ENCODE measurements at places on chromosomes 1 and 21.

DNA sequence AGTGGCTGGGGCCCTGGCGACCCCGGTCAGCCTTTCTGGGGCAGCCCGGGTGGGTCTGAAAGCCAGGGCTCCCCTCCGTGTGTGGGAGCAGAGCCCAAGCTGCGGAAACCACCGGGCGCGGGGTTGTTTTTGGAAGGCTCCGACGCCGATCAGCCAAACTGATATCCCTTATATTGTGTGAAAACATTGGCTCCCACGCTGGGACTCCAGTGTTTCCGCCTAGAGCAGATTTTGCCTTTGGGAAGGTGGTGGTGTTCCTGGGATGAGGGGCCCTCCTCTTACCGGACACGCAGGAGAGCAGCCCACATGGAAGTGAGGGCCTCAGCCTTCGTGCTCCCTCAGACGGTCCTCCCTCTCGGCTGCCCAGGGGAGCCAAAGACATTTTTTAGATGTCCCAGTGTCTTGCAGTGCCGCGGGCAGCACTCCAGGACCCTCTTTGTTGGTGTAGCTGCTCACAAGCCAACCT, 54.3 kb downstream of the NGF start:
- no peak for DNase-seq

- no peak for DNase-seq
Observed at GRCh38 chr1:9809100-9809510, 14.7 kb downstream of the CLSTN1 start.

DNA sequence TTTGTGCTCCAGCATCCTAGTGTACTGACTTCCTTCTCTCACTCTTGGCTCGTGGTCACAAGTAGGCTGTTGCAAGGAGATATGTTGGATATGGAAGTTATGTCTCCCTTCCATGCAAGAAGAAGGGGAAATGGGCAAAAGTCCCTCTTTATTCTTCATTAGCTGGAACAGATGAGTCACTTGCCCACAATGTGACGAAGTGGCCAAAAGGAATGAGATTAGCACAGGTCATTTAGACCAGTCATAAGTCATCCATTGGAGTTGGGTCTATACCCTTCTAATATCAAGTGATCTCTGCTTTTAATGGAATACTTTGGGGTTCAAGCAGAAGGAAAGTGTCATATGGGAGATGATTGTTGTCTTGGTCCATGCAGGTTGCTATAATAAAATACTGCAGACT, 91.2 kb upstream of the NGF start:
- no peak for DNase-seq

DNA sequence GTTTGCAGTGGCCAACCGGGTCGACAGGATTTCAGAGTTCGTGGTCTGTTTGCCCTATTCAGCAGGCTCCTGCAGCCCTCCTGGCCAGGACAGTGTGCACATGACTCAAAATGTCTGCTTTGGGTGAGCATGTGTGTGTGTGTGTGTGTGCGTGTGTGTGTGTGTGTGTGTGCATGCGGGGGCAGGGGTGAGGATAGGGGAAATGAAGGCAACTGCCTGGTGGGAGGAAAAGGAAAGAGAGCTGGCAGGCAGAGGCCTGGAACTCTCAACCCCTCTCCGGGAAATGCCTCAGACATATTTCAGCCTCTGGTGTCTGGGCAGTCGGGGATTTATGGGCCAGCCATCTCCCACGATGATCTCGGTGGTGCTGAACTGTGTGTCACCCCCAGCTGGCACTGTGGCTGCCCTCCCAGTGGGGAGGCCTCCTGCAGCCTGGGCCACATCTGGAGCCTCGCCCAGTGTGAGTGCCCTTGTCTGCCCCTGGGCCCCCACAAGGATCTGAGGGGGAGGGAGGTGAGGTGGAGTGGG, 15.2 kb downstream of the CDCP2 start:
- no peak for DNase-seq

DNA sequence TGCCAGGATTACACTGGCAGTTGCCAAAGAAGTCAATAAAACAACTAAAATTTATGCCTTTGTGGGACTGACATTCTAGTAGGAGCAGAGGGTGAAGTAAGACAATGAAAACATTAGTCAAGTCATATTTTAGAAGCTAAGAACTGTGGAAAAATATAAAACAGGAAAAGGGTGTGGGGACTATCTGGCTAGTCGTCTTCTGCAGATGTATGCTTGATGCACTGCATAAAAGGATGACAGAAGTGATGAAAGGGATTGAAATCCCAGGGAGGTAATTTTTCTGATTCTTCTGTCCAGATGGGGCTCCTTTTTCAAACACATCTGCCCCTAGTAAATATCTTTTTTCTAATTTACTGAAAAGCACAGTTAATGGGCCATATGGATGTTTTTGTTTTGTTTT, 706.3 kb downstream of the ADGRL2 start:
- DNase-seq: no peak

DNA sequence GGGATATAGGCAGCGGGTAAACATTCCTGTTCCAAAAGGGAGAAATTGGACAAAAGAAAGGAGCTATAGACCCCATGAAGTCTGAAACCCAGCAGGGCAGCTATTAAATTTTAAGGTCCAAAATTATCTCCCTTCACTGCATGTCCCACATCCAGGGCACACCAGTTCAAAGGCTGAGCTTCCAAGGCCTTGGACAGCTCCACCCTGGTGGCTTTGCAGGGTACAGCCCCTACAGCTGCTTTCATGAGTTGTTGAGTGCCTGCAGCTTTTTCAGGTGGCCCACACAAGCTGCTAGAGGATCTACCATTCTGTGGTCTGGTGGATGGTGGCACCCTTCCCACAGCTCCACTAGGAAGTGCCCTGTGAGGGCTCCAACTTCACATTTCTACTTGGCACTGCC, 662.5 kb upstream of the PKN2 start:
- no peak for DNase-seq

GRCh38 chr1:162035241-162035640, 11.6 kb upstream of the OLFML2B start:
- DNase-seq: no peak

- no peak for DNase-seq
Observed at GRCh38 chr1:212139526-212140135, 104.1 kb downstream of the DTL start.

DNA sequence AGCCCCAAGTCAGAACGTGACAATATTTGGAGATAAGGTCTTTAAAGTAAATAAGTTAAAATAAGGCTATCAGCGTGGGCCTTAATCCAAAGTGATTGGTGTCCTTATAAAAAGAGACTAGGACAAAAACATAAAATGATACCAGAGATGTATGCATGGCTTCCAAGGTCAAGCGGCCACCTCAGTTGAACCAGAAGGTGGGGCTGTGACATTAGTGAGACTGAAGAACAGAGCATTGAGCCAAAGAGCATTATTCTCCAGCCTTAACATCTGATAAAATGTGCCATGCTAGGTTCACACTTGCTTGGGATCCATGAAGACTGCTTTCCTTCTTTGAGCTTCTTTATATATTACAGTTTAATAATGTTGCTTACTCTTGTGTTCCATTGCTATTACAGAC, 554.6 kb downstream of the PLA2G4A start:
- DNase-seq: no peak

GRCh38 chr1:232328486-232329102, 301.3 kb downstream of the SIPA1L2 start:
- no peak for DNase-seq

DNA sequence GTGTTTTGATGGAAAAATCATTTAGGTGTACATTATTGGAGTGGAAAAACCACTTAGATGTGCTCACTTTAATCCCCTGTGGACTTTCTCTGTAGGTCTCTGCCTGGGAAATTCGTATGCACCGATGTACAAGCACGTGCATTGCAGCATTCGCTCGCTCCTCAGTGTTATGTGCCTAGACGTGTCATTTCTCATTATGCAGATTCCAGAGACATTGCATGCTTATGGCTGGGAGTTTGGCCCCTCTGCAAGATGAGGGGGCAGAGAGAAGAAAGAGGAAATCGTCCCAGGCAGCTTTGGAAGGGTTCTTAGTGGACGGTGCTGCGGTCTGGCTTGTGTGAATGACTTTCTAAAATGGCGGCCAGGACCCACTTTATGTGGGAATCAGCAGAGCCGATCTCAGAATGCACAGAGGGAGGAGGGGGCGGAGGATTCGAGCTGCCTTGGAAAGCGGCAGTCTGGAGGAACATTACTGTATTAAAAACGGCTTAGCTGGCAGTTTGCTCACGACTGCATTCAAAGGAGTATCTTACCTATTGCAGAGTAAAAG, 2.3 kb downstream of the SPEN start:
- peak; percentile 40 for DNase-seq

DNA sequence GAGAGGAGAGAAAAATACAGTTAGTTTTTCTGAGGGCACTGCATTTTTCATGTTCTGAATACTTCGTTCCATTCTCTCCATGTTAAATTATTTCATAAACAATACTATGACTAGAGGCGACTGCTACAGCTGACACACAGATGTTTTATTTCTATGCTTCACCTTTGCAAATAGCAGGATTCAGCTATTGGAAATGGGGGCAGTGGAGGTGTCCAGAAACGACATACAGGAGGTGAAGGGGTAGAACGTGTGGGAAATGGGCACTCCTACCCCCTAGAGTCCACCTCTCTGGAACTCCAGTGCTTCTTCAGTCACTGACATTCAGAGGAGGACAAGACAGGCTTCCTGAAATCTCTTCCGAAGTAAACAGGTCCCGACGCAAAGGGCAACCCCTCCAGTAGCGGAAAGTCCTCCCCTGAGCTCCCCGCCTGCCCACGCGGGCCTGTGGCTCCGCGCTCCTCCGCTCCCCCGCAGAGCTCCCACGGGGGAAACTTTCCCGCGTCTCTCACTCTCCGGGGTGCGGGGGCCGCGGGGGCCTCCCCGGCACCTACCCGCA, 480 bp downstream of the DPYD start:
- no peak for DNase-seq

- no peak for DNase-seq
Observed at GRCh38 chr1:101181930-101182329, 54.9 kb upstream of the S1PR1 start.

GRCh38 chr1:81547912-81548303, 252.8 kb upstream of the ADGRL2 start:
- DNase-seq: no peak

DNA sequence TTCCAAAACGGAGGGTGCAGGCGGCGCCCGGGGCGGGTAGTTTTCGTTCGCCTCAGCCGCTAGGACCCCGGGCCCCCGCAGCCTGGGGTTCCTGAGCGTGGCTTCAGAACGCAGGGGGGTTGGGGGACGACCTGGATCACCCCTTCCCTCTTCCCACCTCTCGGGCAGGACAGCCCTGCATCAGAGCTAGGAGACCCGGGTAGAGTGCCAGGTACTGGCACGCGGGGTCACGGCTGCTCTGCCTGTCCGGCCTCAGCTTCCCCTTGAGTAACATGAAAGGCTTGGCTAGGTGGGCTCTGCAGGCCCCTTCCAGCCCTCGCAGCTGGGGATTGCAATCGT, 484 bp downstream of the DFFB start:
- no peak for DNase-seq

DNA sequence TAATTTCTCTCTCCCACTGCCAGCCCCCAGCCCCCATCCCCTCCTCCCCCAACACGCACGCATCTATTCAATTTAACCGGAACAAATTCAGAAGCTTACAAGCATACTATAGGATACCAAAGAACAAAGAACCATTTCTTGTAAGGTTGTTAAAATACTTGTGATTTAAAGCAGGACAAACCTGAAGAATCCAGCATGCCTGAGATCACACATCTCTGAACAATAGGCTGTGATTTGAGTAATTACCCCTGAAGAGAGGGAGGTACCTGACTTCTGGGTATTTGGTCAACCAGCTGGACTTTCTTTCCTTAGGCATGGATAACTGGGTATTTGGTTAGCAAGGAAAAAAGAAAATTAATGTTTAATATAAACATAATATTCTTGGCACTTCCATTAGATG, 105.1 kb downstream of the NMNAT2 start:
- DNase-seq: no peak

DNA sequence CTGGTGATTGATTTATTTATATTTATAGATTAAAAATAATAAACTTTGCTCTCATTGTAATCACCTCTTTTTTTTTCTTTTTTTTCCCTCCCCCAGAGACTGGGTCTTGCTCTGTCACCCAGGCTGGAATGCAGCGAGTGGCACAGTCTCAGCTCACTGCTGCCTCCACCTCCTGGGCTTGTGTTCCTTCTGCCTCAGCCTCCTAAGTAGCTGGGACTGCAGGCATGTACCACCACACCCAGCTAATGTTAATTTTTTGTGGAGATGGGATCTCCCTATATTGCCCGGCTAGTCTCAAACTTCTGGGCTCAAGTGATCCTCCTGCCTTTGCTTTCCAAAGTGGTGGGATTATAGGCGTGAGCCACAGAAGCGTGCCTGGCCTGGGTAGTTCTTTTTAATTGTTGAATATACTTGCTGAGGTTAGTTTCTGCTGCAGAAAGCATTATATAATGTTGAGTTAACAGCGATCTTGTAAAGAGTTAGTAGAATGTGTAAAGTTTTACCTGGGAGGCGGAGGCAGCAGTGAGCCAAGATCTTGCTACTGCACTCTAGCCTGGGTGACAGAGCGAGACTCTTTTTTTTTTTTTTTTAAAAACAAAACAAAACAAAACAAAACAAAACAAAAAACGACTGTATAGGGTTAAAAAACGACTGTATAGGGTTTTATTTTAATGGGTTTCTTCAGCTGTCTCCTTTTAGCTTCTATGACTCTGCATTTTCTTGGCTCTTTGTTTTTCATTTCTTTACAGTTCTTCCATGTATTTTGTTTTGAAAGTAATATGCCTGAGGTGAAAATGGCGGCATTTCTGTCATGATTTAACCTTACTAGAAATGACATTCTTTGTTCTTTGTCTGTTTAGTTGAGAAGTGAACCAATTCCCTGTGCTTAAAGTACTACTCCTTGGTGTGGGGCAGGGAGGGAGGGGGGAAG, 82.7 kb downstream of the CAMTA1 start:
- DNase-seq: no peak

- no peak for DNase-seq
Observed at GRCh38 chr1:3671371-3672180, 19.3 kb downstream of the TP73 start.

DNA sequence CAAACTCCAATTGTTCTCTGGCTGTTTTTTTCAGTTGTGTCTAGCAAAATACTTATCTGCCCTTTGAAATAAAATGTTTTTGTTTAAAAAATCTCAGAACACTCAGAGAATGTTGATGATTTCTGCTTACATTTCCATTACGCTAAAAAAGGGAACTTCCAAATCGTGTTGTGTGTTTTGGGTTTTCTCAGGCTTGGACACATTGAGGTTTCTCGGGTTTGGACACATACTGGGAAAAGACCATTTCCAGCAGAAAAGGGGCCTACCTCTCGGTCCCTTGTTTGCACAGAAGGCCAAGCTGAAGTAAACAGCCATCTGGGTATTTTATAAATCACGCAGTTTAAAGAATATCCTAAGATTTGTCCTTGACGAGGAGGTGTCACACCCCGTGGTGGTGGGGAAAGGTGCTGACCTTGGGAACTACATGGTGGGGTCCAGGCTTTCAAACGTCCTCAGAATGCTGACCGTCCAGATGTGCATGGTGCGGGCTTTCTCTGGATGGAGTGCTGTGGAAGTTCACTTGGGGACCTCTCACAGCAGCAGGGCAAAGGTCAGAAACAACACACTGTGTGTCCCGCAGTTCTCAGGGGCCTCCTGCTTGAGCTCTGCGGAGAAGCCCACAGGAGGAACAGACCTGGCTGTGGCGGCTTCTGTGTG, 67.8 kb downstream of the SLC37A1 start:
- no peak for DNase-seq

All from NCI-H2081 treated with DMSO at 0.1 percent for 48 hours (cell line).